ENCODE measurements at places on chromosomes 5 and 9. TPM values are rescaled to one million over a fixed set of nuclear protein-coding genes. Genes with fewer than 3 reads are reported as not detected.
A peak's percentile ranks its signal among the peaks of the same experiment; 100 is the strongest.

GABRB2 gene
- polyA plus RNA-seq = not detected

DNA sequence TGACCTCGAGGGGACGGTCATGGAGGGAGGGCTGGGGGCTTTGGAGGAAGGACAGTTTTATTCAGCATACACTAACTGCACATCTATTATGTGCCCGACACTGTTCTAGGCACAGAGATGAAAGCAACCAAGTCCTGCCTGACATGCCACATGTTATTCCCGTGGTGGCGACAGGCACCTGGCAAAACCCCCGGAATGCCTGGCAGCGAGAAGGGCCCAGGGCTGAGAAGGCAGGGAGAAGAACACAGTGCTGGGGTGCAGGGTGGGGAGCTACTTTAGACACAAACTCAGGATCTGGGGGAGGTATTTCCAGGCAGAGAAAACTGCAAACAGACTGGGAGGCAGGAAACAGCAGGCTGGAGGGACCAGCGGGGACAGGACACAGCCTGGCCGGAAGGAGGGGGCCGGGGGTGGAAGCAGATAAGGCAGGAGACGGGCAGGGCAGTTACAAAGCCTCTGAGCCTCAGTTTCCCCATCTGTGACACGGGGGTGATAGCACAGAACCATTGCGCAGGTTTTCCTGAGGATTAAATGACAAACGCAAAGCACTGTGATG lies 77.7 kb downstream of the STK10 start:
- no peak for DNase-seq

DNA sequence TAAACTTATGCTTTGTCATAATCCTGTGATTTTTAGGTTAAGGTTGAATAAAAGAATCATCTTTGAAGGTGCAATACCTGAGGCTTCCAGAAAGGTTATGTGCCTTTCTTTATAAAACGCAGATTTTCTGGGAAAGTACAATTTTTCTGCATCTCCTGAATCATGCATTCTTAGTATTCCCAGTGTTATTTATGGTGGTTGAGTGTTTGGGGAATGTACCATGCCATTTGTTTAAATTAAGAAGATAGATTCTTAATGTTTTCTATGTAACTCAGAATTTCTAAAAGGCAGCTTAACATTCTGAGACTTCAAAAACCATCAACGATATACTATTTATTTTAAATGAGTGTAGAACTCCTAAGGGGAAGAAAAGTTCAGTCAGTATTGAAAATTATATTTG lies 108.1 kb upstream of the FBN2 start:
- no peak for DNase-seq

- no peak for DNase-seq
Observed at GRCh38 chr5:100576217-100576751, 41.1 kb downstream of the FAM174A start.

DNA sequence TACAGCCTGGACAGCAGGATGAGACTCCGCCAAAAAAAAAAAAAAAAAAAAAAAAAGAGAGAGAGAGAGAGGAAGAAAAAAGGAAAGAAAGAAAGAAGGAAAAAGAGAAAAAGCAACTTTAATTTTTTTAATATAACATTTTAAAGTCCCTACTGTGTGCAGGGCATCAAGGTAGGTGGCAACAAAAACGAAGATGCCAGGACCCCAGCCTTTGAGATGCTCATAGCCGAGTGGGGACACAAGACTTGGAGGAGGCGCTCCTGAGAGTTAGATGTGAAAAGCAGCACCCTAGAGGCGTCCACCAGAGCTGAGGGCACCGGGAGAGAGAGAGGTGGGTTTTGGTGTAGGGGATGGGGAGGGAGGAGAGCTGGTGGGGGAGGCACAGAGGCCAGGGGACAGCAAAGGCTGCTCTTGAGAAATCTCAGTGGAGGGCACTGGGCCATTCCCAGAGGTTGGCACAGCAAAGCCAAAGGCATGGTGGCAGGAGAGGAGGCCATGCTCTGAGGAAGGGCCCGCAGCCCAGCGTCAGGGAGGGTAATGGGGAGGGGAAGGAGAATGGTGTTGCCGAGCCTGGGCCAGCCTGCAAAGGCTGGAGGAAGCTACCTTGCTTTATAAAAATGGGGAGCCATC lies 135.6 kb downstream of the C9orf50 start:
- DNase-seq = no peak

DNA sequence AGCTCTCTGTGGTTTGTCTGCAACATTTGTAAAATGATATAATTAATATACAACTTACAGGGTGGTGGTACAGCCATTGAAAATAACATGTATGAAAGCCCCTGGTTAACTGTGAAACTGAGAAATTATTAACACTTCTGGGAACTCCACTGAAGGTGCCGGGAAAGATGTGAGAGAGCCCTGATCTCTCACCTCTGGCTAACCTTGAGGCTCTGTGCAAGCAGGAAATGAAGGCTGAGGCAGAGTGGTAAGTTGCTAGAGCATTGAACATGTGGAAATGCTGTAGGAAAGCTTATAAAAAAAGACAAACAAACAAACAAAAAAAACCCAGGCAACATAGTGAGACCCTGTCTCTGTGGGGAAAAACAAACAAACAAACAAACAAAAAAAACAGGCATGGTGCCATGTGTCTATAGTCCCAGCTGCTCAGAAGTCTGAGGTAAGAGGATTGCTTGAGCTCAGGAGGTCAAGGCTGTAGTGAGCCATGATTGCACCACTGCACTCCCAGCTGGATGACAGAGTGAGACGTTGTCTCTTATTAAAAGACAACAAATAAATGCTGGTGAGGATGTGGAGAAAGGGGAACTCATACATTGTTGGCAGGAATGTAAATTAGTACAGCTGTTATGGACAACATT lies 7.5 kb downstream of the CATSPER3 start:
- peak; percentile 32 for DNase-seq
